Thoracic aorta endothelial cell (primary cell): ENCODE measurements at places on chromosomes 7 and 10. TPM values are rescaled to one million over a fixed set of nuclear protein-coding genes. Genes with fewer than 3 reads are reported as not detected.

Gene VPS37D
- 1.9 and 2.1 TPM in 2 replicates for total RNA-seq

Gene PON2
- 113 and 132 TPM in 2 replicates for total RNA-seq

Gene EIF5AL1
- total RNA-seq: 0.93 and 1.6 TPM in 2 replicates

Gene SDHAF3
- 9.6 and 21.0 TPM in 2 replicates for total RNA-seq

Gene SAMD9
- 15.8 and 16.8 TPM in 2 replicates for total RNA-seq

Gene AEBP1
- 4.5 and 16.9 TPM in 2 replicates for total RNA-seq
